ENCODE measurements at places on chromosomes 7 and 10.

DNA sequence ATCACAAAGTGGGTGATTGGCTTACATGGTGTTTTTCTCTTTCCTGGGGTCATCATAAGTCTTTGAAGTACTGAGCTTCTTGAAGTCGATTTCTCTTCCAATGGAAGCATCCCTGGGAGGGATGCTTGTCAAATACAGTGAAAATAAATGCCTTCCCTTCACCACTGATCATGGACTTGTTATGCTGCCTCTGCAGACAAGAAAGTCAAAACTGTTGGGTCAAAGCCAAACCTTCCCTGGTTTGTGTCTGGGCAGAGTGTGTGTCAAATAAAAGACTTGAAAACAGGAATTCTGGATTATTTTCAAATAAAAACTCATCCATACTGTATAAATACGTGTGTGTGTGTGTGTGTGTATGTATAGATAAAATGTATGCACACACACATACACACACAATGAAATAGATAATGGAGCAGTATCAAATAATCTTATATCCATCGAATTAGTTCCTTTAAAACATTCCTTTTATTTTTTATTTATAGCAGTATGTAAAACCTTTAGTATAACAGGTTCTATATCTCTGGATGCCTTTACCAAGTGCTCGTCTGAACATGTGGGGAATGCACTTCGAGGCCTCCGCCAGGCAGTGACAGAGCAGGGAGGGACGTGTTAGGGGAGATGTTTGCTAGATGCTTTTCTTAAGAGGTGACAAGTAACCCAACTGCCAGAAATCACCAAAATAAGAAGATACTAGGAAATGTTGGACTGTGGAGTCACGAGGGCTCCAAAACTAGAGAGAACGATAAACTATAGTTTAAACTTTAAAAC lies 27.2 kb upstream of the WNT16 start:
- no peak for DNase-seq

DNA sequence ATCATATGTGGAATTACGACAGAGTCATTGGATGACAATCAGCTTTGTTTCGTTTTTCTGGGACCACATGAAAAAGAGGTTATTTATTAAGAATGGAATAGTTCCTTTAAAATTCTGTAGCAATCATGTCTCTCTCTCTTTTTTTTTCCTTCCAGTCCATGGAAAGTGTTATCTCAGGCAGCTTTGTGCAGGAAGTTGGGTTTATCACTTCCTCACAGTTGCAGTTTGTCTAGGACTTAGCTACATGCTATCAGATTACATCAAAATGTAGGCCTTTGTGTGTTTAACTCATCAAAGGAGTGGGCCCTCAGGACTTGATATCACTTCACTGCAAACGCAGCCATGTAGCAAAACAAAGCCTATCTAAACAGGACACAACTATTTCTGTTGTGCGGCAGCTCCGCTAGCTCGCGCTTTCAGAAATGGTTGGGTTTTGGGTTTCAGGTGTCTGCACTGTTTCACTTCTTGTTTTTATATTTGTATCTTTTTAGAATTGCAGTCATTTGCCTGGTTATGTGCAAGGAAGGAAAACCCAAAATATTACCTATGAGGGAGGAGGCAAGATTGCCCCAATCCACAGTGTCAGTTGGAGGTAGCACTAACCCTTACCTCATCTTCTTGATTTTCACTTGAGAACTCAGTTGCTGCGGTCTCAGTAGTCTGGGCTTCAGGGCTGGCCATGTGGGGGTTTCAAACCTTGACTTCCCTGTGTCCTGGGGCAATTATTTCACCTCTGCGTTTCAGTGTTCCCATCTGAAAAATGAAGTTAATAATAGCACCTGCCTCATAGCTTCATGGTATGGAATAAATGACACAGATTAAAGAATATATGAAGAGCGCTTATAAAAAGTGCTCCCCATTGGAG lies 66.7 kb downstream of the HHEX start:
- no peak for DNase-seq

GRCh38 chr7:155804897-155805825 lies 7.1 kb downstream of the SHH start:
- DNase-seq, result no peak

DNA sequence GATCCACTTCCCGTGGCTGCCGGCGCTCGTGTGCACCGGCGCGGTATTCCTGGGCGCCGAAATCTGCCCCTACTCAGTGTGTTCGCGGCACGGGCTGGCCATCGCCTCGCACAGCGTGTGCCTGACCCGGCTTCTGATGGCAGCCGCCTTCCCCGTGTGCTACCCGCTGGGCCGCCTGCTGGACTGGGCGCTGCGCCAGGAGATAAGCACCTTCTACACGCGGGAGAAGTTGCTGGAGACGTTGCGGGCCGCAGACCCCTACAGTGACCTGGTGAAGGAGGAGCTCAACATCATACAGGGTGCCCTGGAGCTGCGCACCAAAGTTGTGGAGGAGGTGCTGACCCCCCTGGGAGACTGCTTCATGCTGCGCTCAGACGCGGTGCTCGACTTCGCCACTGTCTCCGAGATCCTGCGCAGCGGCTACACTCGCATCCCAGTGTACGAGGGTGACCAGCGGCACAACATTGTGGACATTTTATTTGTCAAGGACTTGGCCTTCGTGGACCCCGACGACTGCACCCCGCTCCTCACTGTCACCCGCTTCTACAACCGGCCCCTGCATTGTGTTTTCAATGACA lies 1.3 kb downstream of the CNNM1 start:
- DNase-seq, result no peak
